ENCODE measurements at places on chromosomes 6 and 20. TPM values are rescaled to one million over a fixed set of nuclear protein-coding genes. Genes with fewer than 3 reads are reported as not detected.

Gene HDGFL1
- not detected for total RNA-seq

Gene FAM229B
- total RNA-seq, result 8.6 TPM

Gene AVP
- total RNA-seq, result 0.93 TPM

Gene PRR18
- 1.9 TPM for total RNA-seq

Gene OPN5
- not detected for total RNA-seq

Gene SNX3
- 76.8 TPM for total RNA-seq

Gene GPX5
- total RNA-seq, result not detected

Gene SAMD10
- total RNA-seq, result 2.7 TPM

Gene KIFC1
- total RNA-seq, result 0.88 TPM

Gene SLC22A23
- 16.9 TPM for total RNA-seq

Gene CYP39A1
- 21.4 TPM for total RNA-seq

Gene CLPSL1
- not detected for total RNA-seq

Gene LPA
- total RNA-seq, result 442 TPM

Gene ADGB
- not detected for total RNA-seq

Gene PCSK2
- not detected for total RNA-seq

Gene DNAH8
- not detected for total RNA-seq

Gene MUCL3
- not detected for total RNA-seq

Gene HLA-DMB
- 22.0 TPM for total RNA-seq

Gene EYS
- total RNA-seq, result not detected

Gene MOG
- not detected for total RNA-seq

Gene HLA-DPB1
- total RNA-seq, result 21.5 TPM

Gene DLL1
- 2.8 TPM for total RNA-seq

Gene DEK
- 49.2 TPM for total RNA-seq

Gene CLDN20
- total RNA-seq, result not detected

Gene MAPK13
- 5.0 TPM for total RNA-seq

Gene HAO1
- total RNA-seq, result 132 TPM

Gene CST4
- total RNA-seq, result not detected

Gene C4B
- 1,420 TPM for total RNA-seq

Gene NRSN1
- total RNA-seq, result not detected

Gene BPI
- 1.3 TPM for total RNA-seq

Gene SS18L1
- 26.5 TPM for total RNA-seq

Gene GATA5
- total RNA-seq, result 0.24 TPM

Gene BPIFB4
- total RNA-seq, result not detected

Gene ZC2HC1B
- not detected for total RNA-seq

Gene DPPA5
- total RNA-seq, result not detected

Gene SIRPB1
- total RNA-seq, result 4.1 TPM

Gene OTOR
- total RNA-seq, result not detected

Gene SEMG1
- total RNA-seq, result not detected

Gene AHCY
- 111 TPM for total RNA-seq

Gene PNPLA1
- not detected for total RNA-seq

Gene OR12D3
- not detected for total RNA-seq

Gene TP53TG5
- not detected for total RNA-seq

Gene CARMIL1
- total RNA-seq, result 3.3 TPM

Gene EPHA7
- total RNA-seq, result 0.04 TPM

Gene SPATS1
- not detected for total RNA-seq

Gene TMEM217
- total RNA-seq, result 0.92 TPM

Gene GABRR2
- total RNA-seq, result 1.2 TPM

Gene TM9SF4
- total RNA-seq, result 33.8 TPM

Gene NCOA6
- total RNA-seq, result 10.0 TPM

Measured in right lobe of liver (tissue), 6 donors.